Retina (tissue), 1 donor: ENCODE measurements at places on chromosomes 7 and 10.
A peak's percentile ranks its signal among the peaks of the same experiment; 100 is the strongest.

DNA sequence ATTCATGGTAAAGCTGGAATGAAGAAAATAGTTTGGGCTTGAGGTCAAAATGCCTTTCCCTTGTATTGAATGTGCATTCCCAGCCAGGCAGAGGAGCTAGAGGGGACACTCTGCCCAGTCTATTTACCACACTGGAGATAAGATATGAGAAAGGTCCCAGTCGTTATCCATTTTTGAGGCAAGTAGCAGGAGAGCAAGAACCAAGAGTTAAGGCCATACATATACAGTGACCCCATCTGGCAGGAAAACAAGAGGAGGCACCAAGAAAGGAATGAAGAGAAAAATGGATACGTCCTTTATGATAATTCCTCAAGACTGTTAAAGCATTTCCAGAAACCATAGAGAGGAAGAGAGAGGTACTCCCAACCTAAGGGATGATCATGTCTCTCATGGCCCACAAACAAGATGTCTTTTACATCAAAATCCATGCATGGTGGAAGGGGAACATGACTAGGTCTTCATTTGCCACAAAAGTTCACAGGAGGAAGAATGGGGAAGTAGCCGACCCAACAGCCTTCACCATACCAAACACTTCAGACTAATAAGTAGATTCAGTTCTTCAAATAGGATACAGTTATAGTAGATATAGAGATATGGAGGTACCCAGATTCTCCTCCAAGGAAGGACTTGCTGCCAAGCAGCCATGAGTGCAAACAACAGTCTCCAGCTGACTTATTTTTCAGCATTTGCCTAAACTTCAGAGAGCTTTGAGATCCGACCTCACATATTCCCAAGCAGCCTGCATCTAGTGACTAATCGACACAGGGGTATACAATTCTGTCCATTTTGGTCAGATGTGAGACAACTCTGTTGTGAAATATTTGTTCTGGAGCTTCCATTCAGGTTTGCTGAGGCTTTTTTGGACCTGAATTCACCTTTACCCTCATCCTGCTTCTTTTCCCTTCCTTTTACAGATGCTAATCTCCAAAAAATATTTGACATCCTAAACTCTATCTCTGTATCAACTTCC lies 61.1 kb upstream of the CCDC71L start:
- no peak for DNase-seq

- DNase-seq, result no peak
Measured at GRCh38 chr7:118844748-118845147, 620.2 kb downstream of the ANKRD7 start.

GRCh38 chr10:126199221-126199998 lies 188.9 kb downstream of the ADAM12 start:
- DNase-seq, result no peak

GRCh38 chr10:30431435-30431911 lies 2.5 kb upstream of the MAP3K8 start:
- DNase-seq, result no peak

- no peak for DNase-seq
Measured at GRCh38 chr7:26919906-26920493, 55.6 kb upstream of the SKAP2 start.

DNA sequence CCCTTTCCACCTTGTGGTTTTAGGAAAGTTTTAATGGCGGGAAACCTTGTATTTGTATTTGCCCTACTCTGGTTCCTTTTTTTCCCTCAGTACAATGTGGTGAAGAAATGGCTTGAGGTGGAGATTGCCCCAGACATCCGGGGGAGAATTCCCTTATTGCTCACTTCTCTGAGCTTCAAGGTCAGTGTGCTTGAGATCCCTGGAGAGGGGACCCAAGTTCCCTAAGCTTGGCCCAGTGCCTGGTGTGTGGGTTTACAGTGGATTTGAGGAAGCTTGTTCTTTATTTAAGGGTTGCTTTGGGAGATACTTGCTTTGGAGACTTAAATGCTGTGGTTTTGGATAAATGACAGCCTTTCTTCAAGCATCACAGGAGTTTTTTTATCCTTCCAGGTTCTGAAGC lies 18.3 kb downstream of the CALHM2 start:
- no peak for DNase-seq

- DNase-seq, result no peak
Measured at GRCh38 chr7:104207348-104207730, 474 bp downstream of the ORC5 start.

GRCh38 chr7:12674861-12675260 lies 12.6 kb upstream of the ARL4A start:
- no peak for DNase-seq

- no peak for DNase-seq
Measured at GRCh38 chr7:53060066-53060465, 24.6 kb downstream of the POM121L12 start.

DNA sequence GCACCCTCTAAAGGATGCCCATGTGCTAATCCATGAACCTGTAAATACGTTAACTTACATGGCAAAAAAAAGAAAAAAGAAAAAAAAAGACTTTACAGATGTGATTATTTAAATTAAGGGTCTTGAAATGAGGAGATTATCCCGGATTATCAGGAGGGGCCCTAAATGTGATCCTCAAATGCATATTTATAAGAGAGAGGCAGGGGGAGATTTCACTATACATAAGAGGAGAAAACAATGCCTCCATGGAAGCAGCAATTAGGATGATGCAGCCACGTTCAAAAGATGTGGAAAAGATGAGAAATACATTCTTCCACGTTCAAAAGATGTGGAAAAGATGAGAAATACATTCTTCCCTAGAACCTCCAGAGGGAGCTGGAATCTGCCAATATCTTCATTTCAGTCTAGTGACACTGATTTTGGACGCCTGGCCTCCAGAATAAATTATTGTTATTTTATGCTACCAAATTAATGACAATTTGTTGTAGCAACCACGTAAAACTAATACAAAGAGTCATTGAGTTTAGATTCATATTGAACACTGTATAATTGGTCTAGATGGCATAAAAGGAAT lies 328.4 kb upstream of the GNAI1 start:
- no peak for DNase-seq

DNA sequence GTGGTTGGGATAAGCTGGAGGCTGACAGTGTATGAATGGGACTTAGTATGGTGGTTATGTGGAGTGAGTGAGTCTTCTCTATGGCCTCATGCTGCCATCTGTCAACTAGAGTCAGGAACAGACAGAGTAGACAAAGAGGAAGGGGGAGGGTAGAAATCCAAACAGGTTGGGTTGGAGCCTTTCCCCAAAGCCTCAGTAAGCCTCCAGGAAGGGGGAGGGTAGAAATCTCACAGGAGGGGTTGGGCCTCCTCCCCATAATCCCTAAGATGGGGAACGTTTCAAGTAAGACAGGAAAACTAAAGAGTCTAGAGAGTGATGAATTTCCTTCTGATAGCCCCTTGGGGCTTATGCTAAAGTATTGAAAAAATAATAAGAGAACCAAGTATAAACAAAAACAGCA lies 2.0 kb upstream of the AKR1B15 start:
- no peak for DNase-seq

GRCh38 chr10:113354711-113355110 lies 198.1 kb upstream of the HABP2 start:
- no peak for DNase-seq

GRCh38 chr7:828793-829561 lies 3.3 kb upstream of the SUN1 start:
- no peak for DNase-seq

DNA sequence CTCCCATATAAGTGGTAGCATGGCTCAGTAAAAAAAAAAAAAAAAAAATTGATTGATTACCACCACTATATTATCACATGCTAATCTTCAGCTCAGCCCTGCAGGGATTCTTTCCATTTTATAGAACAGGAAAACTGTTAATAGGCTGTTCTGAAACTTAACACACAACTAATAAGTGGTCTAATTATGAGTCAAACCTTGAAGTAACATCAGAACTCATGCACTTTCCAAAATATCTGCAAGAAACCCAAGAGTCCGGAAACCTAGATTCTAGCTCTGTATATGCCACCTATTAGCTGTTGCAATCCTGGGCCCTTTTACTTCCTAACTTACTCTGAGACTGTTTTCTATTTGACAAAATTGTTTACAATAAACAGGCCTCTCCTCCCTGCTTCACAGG lies 23.9 kb downstream of the SEM1 start:
- DNase-seq, result no peak

- no peak for DNase-seq
Measured at GRCh38 chr10:104080762-104081161, 4.9 kb downstream of the COL17A1 start.

DNA sequence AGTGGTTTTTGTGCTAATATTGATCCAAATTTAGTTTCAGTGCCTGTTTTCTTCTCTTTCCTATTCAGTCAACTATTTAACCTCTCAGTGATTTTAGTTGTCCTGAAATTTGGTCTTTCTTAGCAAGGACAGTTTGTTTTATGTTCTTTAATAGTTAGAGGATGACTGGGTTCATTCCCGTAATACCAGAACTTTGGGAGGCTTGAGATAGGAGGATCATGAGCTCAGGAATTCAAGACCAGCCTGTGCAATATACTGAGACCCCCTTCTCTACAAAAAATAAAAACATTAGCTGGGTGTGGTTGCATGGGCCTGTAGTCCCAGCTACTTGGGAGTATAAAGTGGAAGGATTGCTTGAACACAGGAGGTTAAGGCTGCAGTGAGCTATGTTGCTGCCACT lies 148.3 kb downstream of the EXOC4 start:
- no peak for DNase-seq

GRCh38 chr7:35624299-35625186 lies 70.4 kb downstream of the HERPUD2 start:
- DNase-seq, result peak; percentile 82

- DNase-seq, result no peak
Measured at GRCh38 chr10:1542941-1543340, 194.4 kb downstream of the ADARB2 start.

- DNase-seq, result peak; percentile 76
Measured at GRCh38 chr10:92699518-92700381, 10.0 kb downstream of the HHEX start.

GRCh38 chr7:20529260-20529659 lies 86.2 kb upstream of the ABCB5 start:
- no peak for DNase-seq

DNA sequence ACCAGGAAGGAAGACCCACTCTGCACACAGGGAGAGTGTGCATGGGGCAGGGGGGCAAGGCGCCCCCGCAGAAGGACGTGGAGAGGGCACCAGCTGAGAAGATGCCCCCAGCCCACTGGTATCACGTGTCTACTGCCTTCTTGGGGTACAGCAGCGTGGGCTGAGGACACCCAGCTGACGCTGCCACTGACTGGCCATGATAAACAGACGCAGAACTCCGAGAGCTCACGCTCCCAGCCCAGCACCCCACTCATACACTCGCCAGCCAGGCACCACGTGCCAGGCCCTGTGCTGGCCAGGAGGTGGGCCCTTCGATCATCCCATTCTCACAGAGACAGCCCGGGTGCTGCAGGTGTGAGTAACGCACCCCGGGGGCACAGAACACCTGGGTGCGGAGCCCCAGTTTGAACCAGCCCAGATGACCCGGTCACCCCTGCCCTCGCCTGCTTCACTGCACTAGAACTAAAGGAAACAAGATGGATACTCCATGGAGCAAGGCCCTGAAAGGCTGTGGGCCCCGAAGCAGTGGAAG lies 199.8 kb downstream of the MAD1L1 start:
- no peak for DNase-seq

- no peak for DNase-seq
Measured at GRCh38 chr7:134184767-134185166, 57.6 kb downstream of the LRGUK start.

DNA sequence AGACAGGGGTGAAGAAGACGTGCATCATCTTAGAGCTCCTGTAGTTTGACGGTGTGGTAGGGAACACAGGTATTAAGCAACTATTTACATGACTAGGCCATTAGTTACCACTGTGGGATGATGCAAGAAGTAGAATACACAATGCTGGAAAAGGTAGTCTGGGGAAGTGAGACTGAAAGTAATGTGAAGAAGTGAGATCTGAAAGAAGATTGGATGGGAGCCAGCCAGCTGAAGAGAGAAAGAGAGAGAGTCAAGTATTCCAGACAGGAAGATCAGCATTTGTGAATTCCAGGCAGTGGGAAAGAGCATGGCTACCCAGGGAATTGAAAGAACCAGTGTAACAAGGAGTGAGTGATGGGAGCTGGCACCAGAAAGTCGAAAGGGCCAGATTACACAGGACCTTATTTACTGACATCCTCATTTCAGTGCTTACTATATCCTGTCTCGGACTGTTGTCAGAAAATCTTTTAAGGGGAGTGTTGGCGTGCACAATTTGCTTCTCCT lies 4.0 kb upstream of the CFAP58 start:
- peak; percentile 57 for DNase-seq

- no peak for DNase-seq
Measured at GRCh38 chr7:157079116-157079515, 59.6 kb upstream of the UBE3C start.

- DNase-seq, result no peak
Measured at GRCh38 chr10:106023329-106023728, 1141.2 kb downstream of the SORCS1 start.

- no peak for DNase-seq
Measured at GRCh38 chr10:33347211-33347610, 12.7 kb upstream of the NRP1 start.

DNA sequence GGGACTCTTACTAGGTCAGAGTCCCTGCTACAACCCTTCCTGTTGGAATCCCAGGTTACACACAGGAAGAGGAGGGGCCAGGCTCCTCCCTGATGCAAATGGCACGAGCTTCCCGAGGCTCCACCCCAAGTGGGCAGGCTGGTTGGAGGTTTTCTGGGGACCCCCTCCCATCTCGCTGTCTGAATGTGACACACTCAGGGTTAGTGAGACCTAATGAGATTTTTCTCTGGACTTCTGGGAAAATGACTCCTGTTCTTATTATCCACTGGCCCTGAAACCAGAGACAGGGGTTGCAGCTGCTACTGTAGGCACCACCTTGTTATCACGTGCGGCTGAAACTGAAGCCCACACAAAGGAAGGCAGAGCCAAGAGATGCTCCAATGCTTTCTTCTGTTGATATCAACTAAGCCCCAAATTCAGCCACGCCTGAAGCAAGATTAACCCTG lies 103.3 kb downstream of the FAM107B start:
- DNase-seq, result no peak

- DNase-seq, result no peak
Measured at GRCh38 chr10:131020775-131021174, 290.7 kb downstream of the TCERG1L start.

- no peak for DNase-seq
Measured at GRCh38 chr7:74410772-74411171, 42.9 kb upstream of the GTF2IRD1 start.

DNA sequence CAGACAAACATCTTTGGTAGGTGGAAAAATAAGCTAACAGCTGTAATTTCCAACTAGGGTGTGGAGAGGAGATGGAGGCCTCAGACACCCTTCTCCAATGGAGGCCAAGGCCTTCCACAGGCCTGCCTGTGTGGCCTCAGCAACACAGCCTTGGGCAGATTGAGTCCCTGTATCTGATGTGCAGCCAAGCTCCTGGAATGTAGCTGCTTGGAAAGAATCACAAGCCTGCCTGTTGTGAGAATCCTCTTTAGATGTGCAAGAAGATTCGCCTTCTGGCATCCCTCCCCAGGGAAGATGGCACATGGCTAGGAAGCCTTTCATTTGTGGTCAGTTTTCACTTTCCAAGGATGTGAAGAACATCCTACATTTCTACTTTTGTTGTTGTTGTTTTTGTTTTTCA lies 684.0 kb downstream of the GRID1 start:
- DNase-seq, result no peak
